AG08395 (cell line): ENCODE measurements at places on chromosomes 3 and 15.

- DNase-seq, result peak; percentile 13
These were observed 480.5 kb downstream of the OTOL1 start for GRCh38 chr3:161977063-161977462.

GRCh38 chr3:2096216-2096615 lies 2.5 kb upstream of the CNTN4 start:
- no peak for DNase-seq

GRCh38 chr15:74788042-74788682 lies 6.3 kb downstream of the CSK start:
- DNase-seq, result no peak

- DNase-seq, result no peak
These were observed 25.8 kb downstream of the TIMP4 start for GRCh38 chr3:12132881-12133280.

- no peak for DNase-seq
These were observed 487.2 kb upstream of the RASGRP1 start for GRCh38 chr15:39051626-39052322.

GRCh38 chr3:113070681-113071113 lies 79.9 kb downstream of the GTPBP8 start:
- DNase-seq, result peak; percentile 59

GRCh38 chr15:89888214-89888804 lies 5.5 kb downstream of the AP3S2 start:
- peak; percentile 81 for DNase-seq

- no peak for DNase-seq
These were observed 232.4 kb downstream of the RBMS3 start for GRCh38 chr3:29513236-29513635.

- no peak for DNase-seq
These were observed 187.8 kb downstream of the UBE3A start for GRCh38 chr15:25250906-25251622.

DNA sequence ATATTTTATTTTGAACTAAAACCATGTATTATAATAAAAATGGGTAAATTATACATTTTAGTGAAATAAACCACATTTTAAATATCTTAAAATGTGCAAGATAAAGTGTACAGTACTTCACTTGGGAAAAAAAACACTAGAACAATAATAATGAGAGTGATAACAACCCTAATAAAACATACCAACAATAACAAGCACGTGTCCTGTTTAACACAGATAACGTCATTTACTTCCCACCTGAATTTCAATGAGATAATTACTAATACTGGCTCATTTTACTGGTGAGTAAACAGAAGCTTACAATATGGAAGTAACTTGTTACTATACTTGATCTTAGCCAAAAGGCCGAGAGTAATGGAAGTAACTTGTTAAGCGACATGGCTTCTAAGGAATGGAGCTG lies 110.2 kb upstream of the PRTG start:
- no peak for DNase-seq

- DNase-seq, result no peak
These were observed 25.3 kb upstream of the MFSD1 start for GRCh38 chr3:158776531-158776930.

DNA sequence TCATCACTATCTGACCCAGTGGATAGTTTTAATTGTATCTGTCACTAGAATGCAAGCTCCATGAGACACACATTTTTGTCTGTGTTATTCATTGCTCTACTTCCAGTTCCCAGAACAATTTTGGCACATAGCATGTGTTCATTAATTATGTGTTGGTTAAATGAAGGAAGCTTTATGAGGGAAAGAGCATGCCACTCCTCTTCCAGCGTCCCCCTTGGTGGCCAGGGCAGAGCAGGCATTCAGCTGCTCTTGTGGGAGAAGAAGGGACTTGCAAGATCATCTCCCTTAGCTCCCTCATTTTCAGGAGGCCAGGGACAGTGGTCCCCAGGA lies 489 bp upstream of the GALNT15 start:
- peak; percentile 68 for DNase-seq

- DNase-seq, result no peak
These were observed 200.0 kb upstream of the TOPAZ1 start for GRCh38 chr3:44041726-44042125.

DNA sequence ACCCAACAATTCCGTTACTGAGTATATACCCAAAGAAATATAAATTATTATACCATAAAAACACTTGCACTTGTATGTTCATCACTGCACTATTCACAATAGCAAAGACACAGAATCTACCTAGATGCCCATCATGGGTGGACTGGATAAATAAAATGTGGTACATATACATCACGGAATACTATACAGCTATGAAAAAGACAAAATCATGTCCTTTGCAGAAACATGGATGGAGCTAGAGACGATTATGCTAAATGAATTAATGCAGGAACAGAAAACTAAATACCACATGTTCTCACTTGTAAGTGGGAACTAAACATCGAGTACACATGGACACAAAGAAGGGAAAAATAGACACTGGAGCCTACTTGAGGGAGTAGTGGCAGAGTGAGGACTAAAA lies 185.3 kb downstream of the PYDC2 start:
- no peak for DNase-seq

DNA sequence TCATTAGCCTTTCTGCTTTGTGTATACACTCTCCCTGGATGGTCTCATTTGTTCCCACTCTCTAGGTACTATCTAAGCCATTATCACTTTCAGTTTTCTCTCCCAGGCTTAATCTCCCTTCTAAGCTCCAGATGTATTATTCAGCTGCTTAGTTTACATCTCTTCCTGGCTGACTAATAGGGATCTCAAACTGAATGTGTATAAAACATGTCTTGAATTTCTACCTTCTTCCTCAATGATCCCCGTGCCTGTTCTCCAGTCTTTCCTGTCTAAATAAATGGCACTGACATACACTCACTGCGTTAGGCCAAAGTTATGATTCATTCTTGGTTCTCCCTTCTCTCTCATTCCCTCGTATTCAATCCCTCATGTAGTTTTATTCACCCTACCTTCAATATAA lies 127.3 kb downstream of the NR2F2 start:
- DNase-seq, result no peak

DNA sequence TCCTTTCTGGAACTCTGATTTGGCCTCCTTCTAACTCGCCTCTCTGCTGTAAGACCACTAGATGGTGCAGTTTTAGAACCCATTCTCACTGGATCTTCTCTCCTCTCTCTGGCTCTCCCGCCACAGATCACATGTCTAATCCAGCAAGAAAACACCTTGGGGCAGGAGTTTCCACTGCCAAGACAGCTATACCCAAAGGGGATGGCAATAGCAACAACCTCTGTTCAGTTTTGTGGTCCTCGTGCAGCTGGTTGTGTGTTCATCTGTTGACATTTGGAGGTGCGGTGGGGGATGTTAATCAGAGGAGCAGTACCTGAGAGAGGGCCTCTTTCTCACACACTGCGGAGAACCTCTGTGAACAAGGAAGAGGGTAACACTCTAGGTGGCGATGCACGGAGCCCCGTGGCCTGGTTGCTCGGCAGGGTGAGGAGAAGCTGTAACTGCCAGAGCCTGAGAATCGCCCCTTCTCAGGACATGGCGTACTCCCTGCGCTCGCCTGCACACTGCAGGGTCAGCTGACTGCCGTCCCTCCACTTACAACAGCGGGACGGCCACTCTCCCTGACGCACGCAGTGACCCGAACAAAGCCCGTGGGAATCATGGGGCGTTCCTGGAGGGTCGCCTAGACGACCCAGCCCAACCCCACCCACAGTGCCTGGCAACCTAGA lies at the start of gene TEX55:
Gene TEX55, plus strand, starts transcription at position 666 of the 668 bp plus-strand sequence. CDS start 25 bp downstream, outside the sequence.
- DNase-seq, result peak; percentile 79

DNA sequence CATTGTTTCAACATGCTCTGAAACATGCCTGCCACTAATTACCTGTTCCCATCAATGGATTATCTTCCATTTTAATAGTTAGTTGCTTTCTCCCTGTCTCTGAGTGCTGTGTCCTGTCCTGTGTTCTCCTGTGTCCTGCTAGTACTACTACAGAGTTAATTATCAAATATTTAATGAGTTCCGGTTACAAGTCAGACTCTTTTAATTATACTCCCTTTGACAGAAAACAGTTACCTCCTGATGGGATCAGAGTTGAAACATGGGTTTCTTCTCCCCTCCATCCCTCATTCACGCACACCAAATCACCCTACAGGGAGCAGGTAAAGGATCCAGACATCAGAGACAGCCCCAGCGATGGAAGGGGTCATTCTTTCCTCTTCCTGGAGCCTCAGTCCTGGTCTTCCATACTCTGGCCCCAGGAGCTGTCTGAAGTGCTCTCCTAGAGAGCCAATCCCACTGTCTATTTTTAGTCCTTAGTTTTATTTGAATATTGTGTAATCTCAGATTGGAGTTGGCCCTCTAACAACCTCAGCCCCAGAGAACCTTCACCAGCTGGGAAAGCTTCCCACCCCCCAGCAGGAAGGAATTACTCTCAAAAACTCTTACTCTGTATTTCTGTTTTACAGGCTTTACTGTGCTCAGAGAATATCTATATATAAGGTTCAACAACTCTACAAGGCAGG lies 137.0 kb upstream of the C2CD4B start:
- peak; percentile 19 for DNase-seq

- DNase-seq, result no peak
These were observed 9.3 kb downstream of the TLE3 start for GRCh38 chr15:70088455-70088854.

GRCh38 chr15:30905821-30906220 lies 2.1 kb downstream of the FAN1 start:
- no peak for DNase-seq

DNA sequence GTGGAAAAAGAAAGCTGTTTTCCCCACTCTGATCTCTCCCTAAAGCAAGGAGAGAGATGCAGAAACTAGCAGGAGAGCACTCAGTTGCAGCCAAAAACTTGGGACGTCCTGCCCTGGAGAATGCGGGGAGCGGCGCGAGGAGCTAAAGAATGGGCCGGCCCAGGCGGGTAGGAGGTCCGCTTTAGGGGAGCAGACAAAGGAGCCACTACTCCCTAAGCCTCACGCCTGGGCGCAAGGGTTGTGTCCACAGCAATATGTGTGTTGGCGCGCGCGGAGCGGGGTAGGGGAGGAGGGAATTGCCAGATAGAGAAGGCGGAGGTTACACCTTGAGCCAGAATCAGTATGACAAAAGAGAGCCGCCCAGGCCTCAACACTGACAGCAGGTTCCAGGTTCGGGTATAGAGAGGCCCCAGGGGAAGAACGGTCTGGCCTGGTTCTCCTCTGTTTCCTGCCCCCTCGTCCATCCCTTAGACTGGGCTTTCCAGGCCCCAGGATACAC lies 2.9 kb downstream of the WNT5A start:
- no peak for DNase-seq

DNA sequence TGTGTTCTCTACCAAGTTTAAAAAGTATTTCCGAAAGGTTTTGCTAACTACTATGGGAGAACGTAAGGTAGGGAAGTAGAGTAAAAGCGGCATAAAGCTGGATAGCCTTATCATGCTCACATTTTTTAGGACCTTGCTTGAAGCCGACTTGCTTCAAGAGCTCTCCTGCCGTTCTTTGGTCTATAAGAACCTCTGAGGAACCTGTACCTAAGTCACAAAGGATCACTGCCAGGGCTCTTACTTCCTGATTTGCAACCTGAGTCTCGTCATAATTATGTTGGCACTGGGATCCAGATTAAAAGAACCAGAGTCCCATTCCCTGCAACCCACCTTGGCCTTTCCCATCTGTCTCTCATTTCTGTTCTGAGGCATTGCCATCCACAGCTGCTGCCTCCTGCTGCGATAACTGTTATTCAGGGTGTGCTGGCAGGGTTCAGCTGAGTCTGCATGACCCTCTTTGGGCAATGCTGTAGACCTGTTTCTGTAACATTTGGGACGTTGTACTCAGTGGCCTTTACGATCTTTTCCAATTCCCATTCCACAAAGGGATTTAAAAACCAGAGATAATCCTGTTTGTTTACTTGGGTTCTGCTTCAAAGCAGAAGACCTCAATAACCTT lies 131.0 kb upstream of the UMPS start:
- no peak for DNase-seq

DNA sequence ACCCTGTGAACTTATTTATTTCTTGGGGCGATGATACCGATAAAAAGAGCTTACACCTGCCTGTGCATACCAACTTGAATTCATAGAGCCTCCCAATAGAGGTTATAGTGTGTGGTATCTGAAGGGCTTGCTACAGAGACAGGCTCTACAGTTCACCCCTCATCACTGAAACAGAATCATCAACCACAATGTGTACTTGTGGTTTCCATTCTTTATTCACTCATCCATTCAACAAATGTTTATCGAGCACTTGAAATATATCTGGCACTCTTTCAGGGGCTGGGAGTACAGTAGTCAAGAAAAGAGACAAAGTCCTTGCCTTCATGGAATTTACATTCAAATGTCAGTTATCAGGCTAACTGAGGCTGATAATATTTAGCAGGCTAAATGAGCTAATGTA lies 134.4 kb upstream of the SKOR1 start:
- peak; percentile 3 for DNase-seq

DNA sequence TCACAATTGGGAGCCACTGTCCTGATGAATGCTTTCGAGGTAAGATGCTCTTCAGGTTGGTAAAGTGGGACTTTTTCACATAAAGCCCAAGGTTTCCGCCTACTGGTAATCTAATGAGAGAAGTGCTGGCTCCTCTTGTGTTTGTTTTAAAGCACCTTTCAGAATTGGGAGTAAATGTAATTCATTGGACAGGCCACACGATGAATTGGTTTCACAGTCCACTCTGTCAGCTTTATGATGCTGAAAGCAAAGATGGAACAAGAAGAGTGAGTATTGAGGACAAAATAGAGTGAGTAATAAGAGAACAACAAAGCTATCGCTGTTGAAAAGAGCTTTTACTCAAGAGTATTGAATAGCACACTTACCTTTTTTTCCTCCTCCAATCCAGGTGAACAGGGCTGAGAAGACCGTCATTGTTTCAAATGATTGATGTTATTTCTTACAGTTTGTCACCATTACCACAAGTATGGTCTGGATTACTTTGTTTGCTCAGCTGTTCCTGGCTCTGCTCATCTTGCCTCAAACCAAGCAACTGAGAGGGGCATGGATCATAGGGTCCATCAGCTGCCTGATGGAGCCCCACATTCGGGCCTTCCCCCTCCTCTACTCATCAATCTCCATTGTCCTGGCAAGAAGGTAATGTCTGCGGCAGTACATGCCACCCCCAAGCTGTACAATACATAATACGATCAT lies 136.1 kb upstream of the CNTN4 start:
- no peak for DNase-seq

DNA sequence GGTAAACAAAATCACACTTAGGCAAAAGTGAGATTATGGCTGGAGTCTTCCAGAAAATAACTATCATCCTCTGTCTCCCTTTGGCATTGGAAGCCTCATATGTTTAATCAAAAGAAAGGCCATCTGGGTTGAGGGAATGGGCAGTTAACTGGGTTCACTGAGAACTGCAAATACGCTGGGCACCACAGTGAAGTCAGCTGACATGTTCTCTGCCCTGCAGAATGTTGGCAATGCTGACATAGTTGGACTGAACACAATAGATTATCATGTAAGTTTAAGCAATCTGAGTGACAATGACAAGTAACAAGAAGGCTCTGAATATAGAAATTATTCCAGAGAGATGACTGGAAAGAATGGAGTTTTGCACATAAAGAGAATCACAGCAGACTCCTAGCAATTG lies 43.8 kb upstream of the SLC25A26 start:
- DNase-seq, result no peak

- DNase-seq, result peak; percentile 96
These were observed 13.9 kb upstream of the PRICKLE2 start for GRCh38 chr3:64238971-64239667.

GRCh38 chr3:67016522-67017080 lies 18.5 kb downstream of the KBTBD8 start:
- DNase-seq, result no peak
